ENCODE measurements at places on chromosomes 16 and 17.

GRCh38 chr17:63780928-63781327, 7.0 kb downstream of the DDX42 start:
- DNase-seq: no peak

DNA sequence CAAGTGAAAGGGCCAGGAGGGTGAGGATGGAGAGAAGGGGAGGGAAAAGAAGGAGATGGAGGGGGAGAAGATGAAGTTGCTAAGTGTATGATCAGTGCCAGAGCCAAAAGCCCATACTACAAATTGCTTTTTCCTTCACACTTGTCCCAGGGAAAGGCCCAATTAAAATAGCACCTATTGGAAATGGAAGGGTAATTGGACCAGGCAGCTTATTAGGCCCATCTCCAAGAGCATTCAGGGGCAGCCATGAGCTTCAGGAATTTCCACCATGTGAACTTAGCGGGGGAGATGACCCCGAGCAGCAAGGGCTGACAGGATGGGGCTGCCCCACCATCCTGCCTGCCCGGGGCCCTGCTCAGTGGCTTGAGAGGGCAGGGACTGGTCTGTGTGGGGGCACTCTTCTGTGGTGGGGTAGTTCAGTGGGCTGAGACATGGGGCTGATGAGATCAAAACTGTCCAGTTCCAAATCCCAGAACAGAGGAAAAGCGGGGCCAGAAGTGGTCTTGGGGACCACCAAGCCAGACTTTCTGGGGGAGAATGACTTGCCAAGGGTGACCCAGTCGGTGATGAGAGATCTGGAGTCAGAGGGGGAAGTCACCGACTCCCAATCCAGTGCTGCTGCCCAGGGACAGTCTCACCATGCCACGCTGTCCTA, 27.5 kb downstream of the GOSR2 start:
- DNase-seq: no peak

GRCh38 chr16:87963400-87963799, 12.2 kb downstream of the BANP start:
- DNase-seq: peak; percentile 65

GRCh38 chr17:79989106-79989835, 46.4 kb downstream of the TBC1D16 start:
- DNase-seq: no peak

DNA sequence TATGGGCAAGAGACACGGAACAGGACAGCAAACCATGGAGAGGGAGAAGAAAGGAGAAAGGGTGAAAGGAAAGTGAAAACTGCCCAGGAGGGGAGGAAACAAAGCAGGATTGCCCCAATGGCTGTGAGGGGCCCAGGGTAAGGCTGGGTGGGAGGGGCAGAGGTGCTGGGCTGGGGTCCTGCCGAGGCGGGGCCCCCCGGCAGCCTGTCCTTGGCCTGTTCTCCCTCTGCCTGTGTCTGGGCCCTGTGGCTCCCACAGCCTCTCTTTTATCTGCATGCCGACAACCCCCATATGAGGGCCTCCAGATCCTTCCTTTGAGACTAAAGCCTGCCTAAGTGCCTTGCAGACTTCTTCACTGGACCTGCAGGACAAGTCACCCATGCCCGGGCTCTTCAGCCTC, 15.5 kb downstream of the ZNHIT3 start:
- DNase-seq: no peak

- DNase-seq: no peak
Measured at GRCh38 chr16:72120026-72120425, 26.4 kb downstream of the DHX38 start.

- DNase-seq: no peak
Measured at GRCh38 chr16:51876934-51877333, 670.0 kb downstream of the TOX3 start.

GRCh38 chr16:15539197-15539596, 103.8 kb downstream of the MARF1 start:
- DNase-seq: no peak

- no peak for DNase-seq
Measured at GRCh38 chr17:35467824-35468223, 19.3 kb upstream of the SLFN13 start.

- no peak for DNase-seq
Measured at GRCh38 chr17:7437369-7437863, 1.9 kb upstream of the FGF11 start.

- no peak for DNase-seq
Measured at GRCh38 chr17:6571452-6571781, 15.1 kb upstream of the PITPNM3 start.

DNA sequence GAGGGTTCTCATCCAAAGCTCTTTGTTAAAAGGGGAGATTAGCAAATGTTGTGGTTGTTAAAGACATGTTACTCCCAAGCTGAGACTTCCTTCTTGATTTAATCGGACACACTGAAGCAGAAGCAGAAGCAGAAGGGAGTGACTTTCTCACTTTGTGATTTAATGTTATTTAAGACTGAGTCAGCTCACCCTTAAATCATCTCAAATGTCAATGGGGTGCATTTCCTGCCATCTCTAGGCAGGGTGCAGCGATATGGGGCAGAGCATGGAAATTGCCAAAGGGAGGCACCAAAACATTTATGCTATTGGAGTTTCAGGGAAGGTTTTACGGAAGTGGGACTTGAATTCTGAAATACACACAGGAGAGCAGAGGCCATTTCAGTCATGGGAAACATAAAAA, 283.6 kb downstream of the ABCC12 start:
- DNase-seq: no peak

DNA sequence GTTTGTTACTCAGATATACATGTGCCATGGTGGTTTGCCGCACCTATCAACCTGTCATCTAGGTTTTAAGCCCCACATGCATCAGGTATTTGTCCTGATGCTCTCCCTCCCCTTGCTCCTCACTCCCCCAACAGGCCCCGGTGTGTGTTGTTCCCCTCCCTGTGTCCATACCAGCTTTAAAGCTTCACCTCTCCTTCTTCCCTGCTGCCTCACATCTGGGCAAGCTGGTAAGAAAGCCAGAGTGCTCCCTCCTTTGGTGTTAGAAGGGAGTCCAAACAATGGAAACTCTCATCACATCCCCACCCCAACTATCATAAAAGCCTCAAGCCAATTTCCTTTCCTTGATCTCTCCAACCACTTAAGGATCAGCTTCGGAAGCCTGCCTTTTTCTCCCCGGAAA, 1115.6 kb upstream of the GOT2 start:
- no peak for DNase-seq

- DNase-seq: no peak
Measured at GRCh38 chr17:54793271-54793670, 107.4 kb upstream of the TOM1L1 start.

DNA sequence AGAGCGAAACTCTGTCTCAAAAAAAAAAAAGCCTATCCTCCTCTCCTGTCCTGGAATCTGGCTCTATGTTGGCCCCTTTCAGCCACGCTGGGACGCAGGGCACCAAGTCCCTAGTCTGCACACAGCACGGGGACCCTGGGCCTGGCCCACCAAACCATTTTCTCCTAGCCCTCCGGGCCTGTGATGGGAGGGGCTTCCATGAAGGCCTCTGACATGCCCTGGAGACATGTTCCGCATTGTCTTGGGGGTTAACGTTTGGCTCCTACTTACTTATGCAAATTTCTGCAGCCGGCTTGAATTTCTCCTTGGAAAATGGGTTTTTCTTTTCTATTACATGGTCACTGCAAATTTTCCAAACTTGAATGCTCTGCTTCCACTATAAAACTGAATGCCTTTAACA, 12.6 kb upstream of the GPT2 start:
- DNase-seq: no peak

DNA sequence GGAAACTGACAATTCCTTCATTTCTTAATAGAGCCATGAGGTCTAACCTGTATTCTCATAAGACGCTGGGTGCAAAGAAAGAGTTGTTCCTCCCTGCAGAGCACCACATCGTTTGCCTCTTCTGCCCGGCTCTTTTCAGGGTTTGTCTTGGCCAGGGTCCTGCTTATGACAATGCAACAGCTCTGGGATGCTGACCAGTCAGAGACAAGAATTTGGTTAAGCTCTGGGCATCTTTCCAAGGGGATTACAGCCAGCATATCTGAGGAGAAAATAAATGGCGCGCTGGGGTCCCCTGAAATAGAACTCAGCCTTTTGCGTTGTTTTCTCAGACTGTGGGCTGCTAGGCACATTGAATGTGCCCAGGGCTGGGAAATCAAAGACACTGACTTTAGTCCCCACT, 128.6 kb downstream of the SHISA6 start:
- no peak for DNase-seq

GRCh38 chr16:58510097-58510775, 5.1 kb upstream of the SETD6 start:
- DNase-seq: no peak

GRCh38 chr16:55478827-55479429, at the start of gene MMP2:
TSS of gene MMP2 (plus strand) at chr16:55479198. CDS start at chr16:55479480, 282 bp downstream.
- DNase-seq: no peak

Measured in non-pigmented ciliary epithelial cell (primary cell).